PC-9 (cell line): ENCODE measurements at places on chromosomes 5 and 9.

DNA sequence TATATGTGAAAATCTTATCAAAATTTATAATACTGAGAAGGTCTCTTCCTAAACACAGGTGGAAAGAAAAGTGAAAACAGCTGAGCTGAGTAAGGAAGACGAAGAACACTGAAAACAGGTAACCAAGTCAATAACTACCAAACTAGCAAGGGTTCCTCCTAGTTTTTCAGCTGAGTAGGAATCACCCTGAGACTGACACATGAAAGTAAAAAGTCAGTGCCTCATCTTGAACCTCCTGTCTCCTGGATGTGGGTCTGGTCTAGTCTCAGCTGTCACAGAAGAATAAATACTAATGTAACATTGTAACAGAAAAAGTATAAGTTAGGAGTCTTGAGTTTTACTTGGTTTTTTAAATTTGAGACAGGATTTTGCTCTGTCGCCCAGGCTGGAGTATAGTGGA, 121.0 kb downstream of the MEF2C start:
- DNase-seq: no peak

- DNase-seq: no peak
These were observed 98.7 kb downstream of the EDIL3 start for GRCh38 chr5:84285641-84286637.

DNA sequence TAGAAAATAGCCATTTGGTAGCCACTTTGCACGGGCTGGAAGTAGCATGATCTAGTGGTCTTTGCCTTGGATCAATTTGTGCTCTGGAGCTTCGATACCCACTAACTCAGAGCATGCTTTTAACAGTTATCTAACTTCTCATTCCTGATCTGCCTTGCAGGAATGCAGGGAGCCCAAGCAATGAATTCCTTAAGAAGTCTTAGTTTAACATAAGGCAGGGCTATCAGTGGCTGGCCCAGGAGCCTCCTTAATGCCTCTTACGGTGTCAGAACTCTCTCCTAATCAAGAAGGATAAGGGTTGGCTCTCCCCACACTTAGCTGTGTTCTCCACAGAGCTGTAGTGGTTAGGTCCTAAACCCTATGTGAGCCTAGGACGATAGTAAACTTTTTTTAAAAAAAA, 95.8 kb upstream of the TBCA start:
- DNase-seq: no peak

DNA sequence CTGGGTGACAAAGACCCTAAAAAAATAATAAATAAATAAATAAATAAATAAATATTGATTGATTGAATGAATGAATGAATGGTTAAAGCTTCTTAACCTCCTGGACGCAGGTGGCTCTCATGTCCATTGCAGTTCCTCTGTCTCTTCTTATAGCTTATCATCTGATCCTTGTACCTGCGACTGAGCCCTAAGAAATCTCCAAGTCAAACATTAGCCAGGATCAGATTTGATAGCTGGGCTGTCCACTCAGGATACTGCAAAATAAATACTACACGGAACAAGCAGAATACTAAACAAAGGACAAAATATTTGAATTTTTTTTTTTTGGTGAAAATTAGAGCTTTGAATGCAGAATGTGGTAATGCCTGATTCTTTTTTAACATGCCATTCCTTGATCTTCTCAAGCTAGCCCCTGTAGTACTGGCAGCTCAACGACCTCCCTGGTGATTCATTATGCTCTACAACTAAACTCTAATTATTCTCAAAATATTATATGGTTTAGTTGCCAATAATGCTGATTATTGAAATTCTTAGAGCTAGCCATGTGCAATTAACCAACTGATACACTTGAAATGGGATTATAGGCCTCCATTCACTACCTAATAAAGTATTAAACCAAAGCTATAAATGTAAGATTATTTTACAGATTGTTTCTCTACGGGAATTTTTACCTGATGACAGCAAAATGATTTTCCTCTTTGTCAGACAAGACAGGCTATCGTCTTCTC, 9.9 kb upstream of the TMEM245 start:
- DNase-seq: no peak

- DNase-seq: no peak
These were observed 228.3 kb downstream of the IRX2 start for GRCh38 chr5:2523180-2523579.

GRCh38 chr5:170631466-170632195, 127.8 kb downstream of the KCNIP1 start:
- DNase-seq: no peak

DNA sequence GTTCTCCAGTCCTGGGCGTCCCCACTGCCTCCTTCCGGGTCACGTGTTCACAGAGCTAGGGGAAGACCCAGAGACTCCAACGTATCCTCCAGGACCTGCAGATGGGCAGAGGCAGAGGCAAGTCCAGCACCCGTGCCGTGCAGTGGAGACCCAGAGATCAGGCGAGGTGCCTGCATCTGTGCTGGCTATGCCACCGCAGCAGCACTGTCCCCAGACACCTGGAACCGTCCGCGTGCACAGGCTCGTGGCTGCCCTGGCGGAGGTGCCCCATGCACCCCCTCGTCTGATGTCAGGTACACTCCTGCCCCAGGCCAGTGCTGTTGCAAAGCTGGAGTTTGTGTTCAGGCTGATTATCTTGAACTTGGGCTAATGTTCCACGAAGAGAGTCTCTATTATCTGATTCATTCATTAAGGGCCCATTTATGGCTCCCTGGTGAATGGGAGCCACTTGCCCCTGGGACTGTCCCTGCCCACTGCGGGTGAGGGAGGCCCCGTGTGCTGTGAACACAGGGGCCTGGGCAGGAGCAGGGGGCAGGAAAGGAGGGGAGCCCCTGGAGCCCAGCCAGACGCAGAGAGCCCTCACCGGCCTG, 13.7 kb downstream of the IRX4 start:
- DNase-seq: no peak

DNA sequence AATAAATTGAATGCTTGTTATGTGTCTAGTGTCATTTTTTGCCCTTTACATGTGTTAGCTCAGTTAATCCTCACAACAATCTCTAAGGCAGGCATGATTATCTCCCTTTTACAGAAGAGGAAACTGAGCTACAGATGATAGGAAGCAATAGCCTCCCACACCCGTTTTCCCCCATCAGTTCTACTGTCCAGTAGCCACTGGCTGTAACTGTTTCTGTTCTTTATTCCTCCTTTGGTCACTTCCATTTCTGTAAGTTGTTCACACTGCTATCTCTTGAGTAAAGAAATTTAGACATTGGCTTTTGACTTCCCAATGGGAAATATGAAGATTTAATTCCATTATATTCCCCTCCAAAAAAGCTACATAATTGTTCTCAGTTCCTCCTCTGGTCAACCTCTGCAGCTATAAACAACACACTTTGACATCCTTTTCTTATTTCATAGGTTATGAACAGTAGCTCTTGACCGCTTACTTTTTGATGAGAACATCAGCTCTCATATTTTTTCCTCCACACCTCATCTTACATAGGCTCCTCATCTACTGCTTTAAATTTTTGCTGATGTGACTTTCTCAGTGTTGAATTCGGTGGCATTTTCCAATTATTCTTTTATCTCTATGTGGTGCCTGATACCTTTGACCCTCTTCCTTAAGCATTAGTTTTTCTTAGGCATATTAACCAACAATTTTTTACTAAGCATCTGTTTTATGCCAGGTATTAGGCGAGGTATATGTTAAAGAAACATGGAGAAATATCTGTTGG, 21.4 kb downstream of the SPZ1 start:
- DNase-seq: no peak

DNA sequence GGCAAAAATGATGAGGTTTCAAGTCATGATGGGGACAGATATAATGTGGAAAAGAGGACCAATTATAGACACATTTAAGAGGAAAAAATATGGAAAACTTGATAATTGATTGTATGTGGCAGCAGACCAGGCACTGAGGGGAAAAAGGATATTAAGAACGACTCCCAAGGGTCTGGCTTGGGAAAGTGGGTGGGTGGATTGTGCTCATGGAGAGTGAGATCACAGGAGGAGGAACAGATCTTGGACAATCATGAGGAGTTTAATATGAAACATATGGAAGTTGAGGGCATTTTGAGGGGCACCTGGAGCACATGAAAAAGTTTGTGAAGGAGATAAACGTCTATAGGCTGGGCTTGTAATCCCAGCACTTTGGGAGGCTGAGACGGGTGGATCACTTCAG, 454.3 kb upstream of the KLF4 start:
- no peak for DNase-seq

DNA sequence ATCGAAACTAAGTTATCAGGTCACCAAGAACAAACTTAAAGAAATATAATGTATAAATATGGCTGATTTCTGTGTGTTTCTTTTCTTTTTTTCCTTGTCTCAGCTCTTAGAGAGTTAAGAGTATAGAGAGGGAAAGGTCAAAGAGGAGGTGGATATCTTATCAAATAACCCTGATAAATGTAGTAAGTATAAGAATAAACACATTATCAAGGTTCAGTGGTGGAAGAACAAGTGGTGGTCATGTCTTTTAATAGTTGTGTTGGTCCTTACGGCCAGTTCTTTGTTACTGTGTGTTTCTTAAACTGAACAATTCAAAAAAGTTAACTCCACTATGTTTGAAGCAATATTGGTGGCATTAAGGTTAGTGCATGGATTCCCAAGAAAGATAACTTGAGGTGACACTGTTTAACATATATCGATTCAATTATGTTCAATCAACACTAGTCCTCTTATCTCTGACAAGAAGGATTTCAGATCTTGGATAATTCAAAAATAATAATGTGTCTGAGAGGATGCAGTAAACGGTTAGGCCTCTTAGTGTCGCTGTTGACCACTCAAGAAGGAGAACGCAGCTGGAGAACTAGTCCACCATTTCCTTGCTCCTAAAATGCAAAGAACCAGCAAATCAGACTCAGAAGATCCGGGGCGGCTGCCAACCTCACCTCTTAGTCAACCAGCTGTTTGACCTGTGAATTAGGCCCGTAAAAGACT, at the start of gene PCDHGA3:
Gene PCDHGA3 (plus strand): TSS at position 588 of the 711 bp plus-strand sequence. CDS start 205 bp downstream, outside the sequence.
- no peak for DNase-seq

- DNase-seq: no peak
These were observed 307.6 kb downstream of the CWC27 start for GRCh38 chr5:65076251-65076869.

DNA sequence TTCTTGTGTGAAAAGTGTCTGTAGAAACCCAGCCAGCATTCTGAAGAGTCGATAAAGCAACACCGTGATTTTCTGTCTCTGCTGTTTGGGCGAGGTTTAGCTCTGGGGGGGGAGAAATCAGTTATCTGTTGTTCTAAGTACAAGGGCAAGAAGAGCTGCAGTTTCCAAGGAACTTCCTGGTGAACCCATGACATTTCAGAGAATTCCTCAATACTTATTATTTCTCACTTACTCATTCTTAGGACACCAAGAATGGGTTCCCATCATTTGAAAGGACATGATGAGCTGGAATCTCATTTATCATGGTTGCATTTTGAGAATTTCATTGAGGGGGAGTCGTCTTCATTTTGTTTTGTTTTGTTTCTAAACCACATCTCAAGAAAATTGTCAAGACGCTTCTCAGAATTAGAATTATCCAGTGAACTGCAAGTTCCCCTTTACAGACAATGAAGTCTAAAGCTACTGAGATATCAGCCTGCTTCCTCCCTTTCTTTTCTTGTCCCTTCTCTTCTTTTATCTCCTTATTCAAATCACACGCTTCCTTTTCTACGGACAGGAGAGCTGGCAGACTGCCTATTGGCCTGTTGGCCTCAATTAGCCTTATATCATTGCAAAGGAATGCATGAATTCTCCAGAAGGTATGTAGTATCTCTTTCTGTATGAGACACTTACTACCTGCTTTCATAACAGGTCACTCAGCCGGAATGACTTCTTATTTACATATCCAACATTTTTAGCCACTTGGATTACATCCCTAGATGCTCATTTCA, 53.7 kb downstream of the ZNF462 start:
- peak; percentile 76 for DNase-seq

- DNase-seq: no peak
These were observed 427.5 kb upstream of the KIF2A start for GRCh38 chr5:61878471-61878870.

GRCh38 chr9:1231998-1232919, 182.1 kb downstream of the DMRT2 start:
- no peak for DNase-seq

- DNase-seq: no peak
These were observed 57.0 kb upstream of the NEURL1B start for GRCh38 chr5:172583931-172584511.

GRCh38 chr9:35570709-35571504, 34.2 kb upstream of the TESK1 start:
- DNase-seq: no peak

GRCh38 chr9:13948037-13948436, 365.9 kb downstream of the NFIB start:
- no peak for DNase-seq

- no peak for DNase-seq
These were observed 165.5 kb downstream of the TLR4 start for GRCh38 chr9:117869712-117870111.

DNA sequence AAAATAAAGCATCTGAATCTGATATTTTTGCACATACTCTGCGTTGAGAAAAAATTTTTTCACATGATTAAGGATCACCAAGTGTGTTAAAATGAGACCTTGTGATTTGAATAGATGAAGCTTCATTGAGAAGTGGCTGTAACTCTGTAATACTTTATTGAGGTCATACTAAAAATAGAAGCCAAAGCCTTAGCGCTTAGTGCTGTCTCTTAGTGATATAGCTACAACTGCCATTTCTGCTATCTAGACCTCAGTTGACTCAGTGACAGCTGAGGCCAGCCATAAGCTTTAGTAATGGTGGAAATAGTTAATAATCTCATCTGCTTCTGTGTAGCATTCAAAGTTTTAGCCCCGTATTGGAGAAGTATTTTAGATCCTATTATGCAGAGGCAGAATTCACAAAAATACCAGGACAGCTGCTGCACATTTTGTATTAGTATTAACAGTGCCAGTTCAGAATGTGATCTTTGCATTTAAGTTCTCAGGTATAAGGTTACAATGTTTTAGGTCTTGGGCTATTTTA, 107.4 kb upstream of the SGCD start:
- DNase-seq: no peak

GRCh38 chr9:104864675-104865104, 63.3 kb downstream of the ABCA1 start:
- DNase-seq: no peak

- peak; percentile 89 for DNase-seq
These were observed 18.1 kb downstream of the GRXCR2 start for GRCh38 chr5:145854651-145855258.

DNA sequence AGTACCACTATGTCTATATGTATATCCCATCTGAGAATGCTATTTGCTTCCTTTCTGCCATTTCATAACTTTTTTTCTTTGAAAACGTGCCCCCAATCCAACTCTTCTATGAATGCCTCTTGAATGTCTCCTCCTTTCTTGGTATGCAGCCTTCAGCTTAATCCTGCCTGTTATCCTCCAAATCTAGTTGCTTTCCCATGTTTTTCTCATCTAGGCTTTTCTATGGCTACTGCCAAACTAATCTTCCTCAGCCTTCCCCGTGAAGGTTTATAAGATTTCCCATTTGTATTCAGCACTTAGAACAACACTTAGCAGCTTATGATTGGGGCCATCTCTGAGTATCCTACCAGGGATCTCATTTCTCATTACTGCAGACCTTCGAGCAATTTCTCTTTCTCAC, 2.5 kb downstream of the TGFBR1 start:
- DNase-seq: no peak

- DNase-seq: no peak
These were observed 63.3 kb downstream of the SIL1 start for GRCh38 chr5:139134906-139135305.
